ENCODE measurements at places on chromosomes 5 and 9.

DNA sequence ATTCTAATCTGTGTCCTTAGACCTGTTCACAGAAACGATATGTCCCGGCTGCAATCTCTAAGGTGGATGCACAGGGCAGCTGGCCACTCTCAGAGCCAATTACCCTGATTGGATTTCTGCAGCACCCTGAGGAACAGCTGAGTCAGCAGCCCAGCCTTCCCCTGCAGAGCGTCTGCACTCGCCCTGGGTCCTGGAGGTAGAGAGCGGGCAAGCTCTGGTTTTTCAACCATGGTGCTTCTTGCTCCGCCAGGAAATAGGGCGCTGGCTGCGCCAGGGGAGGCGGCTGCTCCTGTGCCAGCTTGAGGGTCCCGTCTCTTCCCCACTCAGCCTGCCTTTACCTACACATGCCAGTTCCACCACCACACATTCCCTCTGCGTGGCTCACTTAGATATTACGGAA is 19.2 kb downstream of the NDUFS6 start:
- no peak for DNase-seq

DNA sequence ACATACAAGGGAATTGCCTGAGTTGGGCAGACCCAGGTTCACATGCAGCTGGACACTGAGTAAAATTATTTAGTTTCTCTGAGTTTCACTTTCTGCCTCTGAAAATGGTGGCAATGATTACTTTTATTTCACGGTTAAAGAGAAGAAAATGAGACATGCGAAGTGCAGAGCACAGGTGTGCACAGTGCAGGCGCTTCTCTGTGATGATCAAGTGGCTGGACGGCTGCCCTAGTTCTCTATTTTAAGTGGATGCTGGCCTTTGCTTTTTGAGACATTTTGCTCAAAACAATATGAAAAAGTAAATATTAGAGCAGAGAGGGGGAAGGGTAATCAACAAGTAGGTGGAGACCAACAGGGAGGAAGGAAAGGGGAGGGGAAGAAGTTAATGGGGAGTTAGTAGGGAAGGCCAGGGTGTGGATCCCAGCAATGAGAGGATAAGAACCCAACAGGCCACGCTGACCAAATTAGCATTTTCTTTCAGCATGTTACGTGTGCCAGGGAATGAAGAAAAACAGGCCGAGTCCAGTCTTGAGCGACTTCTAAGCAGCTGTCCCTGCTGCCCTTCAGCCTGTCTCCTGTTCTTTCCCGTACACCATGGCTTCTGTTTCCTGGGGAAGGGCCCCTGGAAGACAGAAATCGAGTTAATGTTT is 16.1 kb downstream of the SNX18 start:
- DNase-seq: no peak

GRCh38 chr5:73763300-73764032 is 137.5 kb downstream of the ARHGEF28 start:
- no peak for DNase-seq

- no peak for DNase-seq
Measured at GRCh38 chr9:10785255-10785654, 172.5 kb upstream of the PTPRD start.

- no peak for DNase-seq
Measured at GRCh38 chr9:114098021-114098935, 814 bp downstream of the KIF12 start.

DNA sequence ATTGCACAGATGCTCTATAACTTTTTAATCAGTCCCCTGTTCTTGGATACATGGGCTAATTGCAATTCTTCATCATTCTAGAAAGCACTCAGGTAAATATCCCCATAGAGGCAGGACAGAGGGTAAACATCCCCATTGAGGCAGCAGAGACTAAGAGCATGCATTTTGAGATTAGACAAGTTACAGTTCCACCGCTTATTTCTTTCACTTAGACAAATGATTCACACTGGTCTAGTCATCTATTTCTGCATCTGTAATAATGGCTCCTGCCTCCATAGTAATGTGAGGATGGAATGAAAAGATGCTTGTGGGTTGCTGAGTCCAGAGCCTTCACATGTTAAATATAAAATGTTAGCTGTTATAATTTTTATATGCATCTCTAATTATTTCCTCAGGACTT is 276.9 kb downstream of the ARHGAP26 start:
- no peak for DNase-seq

GRCh38 chr9:77427256-77427927 is 220.7 kb downstream of the GNA14 start:
- no peak for DNase-seq
